CD4-positive, alpha-beta memory T cell (primary cell): ENCODE measurements at places on chromosomes 11 and 22.

DNA sequence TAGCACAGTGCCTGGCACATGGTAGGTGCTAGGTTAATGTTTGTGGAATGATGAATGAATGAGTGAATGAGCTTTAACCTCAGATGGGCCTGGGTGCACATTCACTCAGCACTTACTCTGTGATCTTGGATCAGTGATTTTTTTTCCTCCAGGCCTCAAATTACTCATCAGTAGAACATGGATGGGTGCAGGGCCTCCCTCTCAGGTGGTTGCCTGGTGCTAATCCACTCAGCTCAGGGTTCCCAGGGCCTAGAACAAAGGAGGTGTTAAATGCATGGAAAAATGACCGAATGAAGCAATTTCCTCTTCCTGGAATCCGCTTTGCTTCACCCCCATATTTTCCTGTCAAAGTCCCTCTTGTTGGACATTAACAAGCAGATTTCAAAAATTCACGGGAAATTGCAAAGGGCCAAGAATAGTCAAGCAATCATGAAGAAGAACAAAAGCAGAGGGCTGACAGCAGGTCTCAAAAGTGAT is 93.5 kb downstream of the MYEOV start:
- DNase-seq: no peak

DNA sequence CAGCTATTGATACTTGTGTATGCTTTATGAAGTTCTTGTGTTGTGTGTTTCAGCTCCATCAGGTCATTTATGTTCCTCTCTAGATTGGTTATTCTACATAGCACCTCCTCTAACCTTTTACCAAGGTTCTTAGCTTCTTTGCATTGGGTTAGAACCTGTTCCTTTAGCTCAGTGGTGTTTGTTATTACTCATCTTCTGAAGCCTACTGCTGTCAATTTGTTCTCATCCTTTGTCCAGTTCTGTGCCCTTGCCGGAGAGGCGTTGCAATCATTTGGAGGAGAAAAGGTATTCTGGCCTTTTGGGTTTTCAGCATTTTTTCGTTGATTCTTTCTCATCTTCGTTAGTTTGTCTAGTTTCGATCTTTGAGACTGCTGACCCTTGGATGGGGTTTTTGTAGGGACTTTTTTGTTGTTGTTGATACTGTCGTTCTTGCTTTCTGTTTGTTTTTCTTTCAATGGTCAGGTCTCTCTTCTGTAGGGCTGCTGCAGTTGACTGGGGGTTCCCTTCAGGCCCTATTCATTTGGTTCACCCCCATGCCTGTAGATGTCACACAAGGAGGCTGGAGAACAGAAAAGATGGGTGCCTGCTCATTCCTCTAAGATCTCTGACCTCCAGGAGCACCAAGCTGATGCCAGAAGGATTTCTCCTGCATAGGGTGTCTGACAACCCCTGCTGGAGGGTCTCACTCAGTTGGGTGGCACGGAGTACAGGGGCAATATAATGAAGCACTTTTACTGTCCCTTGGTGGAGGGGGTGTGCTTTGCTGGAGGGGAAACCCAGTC is 35.9 kb upstream of the MUC15 start:
- DNase-seq: no peak

GRCh38 chr11:119515771-119516400 is 92.9 kb upstream of the THY1 start:
- no peak for DNase-seq

- DNase-seq: no peak
These were observed 92.2 kb downstream of the STK33 start for GRCh38 chr11:8501836-8502235.

DNA sequence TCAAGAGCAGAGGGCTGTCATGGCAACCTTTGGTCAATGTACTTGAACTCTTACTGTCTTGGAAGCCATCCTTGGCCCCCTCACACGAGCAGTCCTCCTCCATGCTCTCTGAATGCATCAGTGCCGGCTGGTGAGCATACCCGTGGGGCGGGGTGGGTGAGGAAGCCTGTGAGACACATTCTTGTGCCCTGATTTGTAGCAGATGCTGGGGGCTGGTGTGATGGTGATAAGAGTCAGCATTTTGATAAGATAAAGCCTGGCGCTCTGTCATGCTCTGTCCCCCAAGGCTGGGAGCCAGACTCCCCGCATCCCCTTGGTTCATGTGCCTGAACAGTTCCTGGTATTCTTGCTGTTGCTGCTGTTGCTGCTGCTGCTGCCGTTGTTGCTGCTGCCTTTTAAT is 20.5 kb upstream of the APOA1 start:
- no peak for DNase-seq

DNA sequence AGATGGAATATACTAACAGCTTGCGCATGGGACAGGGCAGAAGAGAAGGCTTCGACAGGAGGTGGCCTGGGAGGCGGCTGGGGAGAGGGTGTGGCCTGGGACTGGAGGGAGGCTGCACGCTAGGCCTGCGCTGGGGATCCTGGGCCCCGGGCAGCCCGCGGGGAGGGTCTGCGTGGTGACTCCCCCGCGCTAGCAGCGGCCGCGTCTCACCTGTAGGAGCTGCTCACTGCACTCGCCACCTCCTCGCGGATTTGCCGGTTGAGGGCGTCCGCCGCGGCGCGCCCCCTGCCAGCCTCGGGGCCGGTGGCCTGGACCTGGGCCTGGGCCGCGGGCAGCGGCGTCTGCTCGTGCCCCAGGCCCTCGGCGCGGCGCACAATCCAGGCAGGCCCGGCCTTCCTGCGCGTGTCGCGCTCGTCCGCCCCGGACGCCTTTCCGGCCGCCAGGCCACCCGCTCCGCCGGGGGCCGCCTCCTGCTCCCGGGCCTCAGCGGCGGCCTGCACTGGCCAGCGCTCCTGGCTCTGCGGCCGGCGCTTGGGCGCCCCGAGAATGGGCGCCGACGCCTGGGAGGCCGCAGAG is 1.5 kb downstream of the MAP6 start:
- DNase-seq: no peak

DNA sequence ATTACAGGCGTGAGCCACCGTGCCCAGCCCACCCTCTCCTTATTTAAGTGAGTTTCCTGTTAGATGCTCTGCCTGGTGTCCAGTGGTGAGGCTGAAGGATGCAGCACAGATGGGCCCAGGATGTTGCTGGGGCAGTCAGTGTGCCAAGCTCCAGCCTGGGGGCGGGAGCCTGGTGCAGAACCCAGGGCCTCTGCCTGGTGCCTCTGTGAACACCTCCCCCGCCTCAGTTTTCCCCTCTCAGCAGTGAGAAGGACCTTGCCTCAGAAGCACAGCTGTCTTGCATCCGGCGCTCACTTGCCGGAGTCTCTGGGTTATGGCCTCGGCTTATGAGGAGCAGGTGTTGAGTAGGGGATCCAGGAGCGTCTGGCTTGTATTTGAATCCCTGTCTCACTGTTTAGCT is 116.2 kb downstream of the KIAA1671 start:
- DNase-seq: no peak

GRCh38 chr22:27358096-27358870 is 443.3 kb downstream of the MN1 start:
- no peak for DNase-seq

DNA sequence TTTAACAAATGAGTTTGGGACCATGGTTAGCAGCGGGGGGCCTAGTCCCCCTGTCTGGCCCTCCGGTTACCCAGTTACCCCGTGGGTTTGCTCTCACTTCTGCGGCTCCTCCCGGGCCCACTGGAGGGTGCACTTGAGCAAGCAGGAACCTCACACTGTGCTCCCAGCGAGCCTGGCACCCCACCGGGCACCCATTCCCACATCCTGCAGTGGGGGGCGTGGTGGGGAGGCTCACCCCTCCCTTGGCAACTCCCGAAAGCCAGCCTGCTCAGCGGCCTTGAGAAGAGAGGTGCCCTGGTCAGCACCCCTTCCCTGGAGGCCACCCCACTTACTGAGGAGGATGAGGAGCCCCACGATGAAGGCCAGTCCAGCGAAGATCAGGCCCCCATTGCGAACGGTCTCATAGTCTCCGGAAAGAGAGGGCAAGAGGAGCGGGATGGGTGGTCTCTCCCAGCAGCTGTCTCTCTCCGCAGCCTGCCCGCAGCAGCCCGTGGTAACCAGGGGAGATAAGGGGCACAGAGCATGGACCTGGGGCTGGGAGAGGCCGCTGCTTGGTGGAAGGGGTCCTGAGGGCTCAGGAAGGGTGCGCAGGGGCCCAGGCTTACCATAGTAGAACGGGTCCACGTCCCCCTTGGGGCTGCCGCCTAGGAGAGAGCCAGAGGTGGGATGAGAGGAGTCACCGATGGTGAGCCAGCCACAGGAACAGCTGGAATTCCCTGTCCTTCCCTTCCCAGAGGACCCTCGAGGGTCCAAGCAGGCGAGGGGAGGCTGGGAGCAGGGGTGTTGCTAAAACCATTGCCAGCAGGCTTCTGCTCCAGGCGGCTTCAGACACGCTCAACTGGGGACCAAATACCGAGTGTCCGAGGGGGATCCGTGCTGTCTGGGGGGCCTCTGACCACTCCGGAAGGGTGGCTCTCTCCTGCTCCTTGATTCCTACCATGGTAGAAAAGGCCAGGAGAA is 2.2 kb downstream of the FXYD2 start:
- DNase-seq: no peak

DNA sequence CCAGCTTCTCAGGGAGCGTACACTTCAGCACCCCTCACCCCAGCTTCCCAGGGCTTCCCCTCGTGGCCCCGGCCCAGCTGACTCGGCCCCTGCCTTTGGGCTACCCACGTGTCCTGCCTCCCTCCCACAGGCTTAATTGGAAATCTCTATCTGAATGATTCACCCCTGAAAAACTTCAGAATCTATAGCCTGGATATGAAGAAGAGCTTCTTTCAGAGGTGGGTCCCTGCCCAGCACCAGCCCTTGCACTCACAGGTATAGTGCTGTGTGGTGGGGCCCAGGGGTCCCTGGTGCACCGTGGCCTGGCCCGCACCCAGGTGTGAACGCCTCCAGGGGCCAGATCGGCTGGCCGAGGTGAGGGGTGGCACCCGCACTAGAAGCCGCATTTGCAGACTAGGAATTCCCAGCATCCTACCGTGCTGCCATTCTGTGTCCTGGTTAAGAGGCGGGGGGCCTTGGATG is 38.4 kb downstream of the B3GAT1 start:
- DNase-seq: no peak

DNA sequence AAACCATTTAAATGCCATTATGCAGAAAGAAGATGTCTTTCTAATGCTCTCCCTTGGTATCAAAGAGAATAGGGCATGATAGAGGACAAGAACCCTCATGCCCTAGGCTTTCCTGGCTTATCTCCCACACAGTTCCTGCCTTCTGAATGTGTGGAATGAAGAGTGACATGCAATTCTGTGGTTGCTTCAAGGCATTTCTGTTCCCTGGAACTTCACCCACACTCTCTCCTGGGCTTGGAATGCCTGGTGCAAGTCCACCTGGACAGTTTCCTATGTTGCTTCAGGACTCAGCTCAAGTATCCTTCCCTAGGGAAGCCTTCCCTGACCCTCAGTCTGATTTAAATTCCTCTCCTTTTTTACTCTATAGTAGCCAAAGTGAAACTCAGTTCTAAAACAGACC is 53.8 kb upstream of the DRD2 start:
- no peak for DNase-seq

DNA sequence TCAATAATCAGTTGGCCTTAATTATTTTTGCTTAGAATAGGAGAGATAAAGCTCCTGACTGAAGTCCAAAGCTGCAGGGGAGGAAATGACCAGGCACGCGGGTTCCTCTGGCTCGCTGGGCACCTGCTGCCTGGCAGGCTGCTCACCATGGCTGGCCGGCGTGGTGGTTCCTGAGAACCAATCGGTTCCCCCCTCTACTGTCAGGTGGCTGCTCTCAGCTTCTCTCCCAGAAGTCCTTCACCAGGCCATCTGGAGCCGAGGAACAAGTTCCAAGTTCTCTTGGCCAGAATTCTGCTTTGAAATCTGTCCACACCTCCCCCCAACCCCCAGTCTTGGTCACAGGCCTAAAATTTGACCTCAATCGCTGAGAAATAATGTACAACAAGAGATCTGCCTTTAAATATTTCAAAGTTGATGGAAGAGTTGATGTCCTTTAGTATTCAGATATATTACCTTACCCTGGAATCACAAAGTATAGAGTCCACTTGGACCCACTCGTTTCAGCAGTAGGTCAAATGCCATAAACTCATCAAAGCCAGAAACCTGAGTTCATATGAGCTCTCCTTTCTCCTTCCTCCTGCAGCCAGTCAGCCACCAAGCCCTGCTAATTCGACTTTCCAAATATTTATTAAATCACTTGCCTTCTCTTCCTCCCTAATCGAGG is 25.2 kb downstream of the EXPH5 start:
- DNase-seq: no peak

DNA sequence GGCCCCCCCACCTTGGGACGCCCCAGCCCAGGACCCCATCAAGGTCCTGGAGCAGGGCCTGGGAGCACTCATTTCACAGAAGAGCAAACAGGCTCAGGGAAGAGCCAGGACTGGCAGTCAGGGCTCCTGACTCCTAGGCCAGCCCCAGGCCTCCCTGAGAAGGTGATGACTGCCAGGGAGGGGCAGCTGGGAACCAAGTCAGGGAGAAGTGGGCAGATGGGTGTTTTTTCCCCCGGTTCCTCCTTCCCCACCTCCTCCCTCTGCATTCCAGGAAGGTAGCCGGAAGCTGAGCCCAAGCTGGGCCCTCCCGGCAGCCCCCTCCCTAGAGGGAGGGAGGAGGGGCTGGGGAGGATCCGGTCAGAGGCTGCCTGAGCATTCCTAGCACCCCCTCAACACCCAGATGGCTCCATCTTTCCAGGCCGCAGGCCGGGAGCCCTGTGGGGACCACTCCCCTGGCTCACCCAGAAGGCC is 19.6 kb downstream of the MYRF start:
- no peak for DNase-seq

DNA sequence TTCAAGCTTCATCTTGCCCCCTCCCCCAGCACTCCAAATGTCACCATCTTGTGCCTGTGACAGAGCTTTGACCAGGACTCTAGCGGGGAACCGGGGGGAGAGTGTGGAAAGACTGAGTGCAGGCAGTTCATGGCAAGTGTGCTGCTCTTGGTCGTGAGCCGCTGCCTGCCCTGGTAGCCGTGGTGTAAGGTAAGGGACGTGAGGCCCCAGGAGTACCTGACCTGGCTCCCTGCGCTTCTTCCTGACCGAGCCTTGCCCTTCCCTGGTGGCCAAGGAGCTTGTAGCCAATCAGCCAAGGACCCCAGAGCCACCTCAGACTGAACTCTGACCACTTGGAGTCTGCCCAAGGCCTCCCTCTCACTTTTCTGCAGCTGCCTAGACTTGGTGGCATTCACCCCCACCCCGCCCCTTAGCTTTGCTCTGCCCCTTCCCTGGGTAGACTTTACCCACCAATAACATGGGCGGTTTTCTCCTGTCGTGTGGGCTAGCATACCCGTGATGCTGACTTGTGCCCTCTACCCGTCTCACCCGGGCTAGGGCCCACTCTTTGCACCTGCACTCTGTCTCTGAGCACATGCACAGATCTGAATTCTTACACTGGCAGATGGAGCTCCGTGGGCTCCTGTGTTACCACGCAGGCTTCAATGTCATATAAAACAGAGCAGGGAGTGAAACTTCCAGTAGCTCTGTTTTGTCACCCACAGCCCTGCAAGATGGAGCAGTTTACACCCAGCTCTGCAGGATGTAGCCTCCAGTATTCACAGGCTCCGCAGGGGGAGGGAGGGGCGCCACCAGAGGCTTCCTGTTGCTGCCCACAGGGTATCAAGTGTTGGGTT is 1.5 kb downstream of the DGKZ start:
- DNase-seq: peak; percentile 58

DNA sequence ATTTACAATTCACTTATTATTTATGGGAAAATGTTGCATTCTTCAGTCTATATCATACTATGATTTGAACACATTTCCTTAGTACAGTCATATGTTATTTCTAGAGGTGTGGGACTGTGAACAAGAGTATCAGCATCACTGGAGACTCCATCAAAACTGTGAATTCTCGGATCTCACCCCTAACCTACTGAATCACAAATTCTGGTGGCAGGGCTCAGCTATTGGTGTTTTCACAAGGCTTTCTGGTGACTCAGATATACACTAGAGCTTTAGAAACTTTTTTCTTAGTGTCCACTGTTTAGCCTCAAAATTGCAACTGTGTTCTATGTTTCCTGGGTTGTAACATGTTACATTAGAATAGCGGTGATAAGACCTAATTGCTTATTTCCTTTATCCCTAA is 352.9 kb upstream of the DDI1 start:
- DNase-seq: no peak
